ENCODE measurements at places on chromosomes 2 and 18.

GRCh38 chr2:37634914-37635503, 36.4 kb downstream of the CDC42EP3 start:
- DNase-seq = no peak

DNA sequence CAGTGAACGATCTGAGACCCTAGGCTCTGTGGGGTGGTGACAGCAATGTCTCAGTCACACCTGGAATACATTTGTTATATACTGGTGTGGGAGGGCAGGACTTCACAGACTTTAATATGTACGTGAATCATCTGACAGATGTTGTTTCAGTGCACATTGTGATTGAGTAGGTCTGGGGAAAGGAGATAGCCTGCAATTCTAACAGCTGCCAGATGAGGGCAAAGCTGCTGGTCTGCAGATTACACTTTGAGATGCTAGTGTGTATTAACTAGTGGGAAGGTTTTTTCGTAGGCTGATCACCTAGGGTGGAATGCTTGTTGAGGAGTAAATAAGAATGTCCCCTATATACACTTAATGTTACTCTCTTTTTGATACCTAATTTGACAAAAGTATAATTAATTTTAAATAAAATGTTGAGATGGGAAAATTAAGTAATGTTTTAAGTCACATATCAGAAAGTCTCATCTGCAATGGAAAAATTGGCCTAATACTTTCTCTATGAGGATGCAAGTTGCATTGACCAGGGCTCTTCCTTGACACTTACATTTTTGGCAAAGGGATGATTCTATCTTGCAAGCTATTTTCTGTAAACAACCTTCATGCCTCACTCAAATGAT, 496.9 kb upstream of the HNMT start:
- peak; percentile 21 for DNase-seq

GRCh38 chr2:99198103-99198841, 17.3 kb downstream of the MRPL30 start:
- no peak for DNase-seq

GRCh38 chr2:224562831-224563230, 22.3 kb downstream of the CUL3 start:
- no peak for DNase-seq

DNA sequence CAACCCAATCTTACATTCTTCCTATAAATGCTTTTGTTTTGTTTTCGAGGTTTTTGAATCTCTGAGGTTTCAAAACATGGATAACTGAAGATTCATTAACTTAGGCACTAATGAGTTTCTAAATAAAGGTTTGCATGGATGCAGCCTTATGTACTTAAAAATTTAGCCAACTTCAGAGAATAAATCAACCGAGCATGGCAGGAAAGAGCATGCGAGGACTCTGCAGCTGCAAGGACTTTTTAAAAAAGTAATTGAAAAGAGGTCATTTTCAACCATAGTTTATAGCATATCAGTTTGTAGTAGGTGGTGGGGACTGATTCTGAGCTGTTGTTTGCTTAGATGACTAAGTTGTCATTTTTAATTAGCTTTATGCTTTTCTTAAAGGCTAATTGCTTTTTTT, 567.0 kb upstream of the ZEB2 start:
- DNase-seq = no peak

GRCh38 chr2:240164586-240164985, 24.1 kb upstream of the OTOS start:
- DNase-seq = no peak

- DNase-seq = no peak
Measured at GRCh38 chr2:46179037-46179621, 118.1 kb upstream of the EPAS1 start.

GRCh38 chr18:32661486-32662299, 111.1 kb downstream of the KLHL14 start:
- no peak for DNase-seq

DNA sequence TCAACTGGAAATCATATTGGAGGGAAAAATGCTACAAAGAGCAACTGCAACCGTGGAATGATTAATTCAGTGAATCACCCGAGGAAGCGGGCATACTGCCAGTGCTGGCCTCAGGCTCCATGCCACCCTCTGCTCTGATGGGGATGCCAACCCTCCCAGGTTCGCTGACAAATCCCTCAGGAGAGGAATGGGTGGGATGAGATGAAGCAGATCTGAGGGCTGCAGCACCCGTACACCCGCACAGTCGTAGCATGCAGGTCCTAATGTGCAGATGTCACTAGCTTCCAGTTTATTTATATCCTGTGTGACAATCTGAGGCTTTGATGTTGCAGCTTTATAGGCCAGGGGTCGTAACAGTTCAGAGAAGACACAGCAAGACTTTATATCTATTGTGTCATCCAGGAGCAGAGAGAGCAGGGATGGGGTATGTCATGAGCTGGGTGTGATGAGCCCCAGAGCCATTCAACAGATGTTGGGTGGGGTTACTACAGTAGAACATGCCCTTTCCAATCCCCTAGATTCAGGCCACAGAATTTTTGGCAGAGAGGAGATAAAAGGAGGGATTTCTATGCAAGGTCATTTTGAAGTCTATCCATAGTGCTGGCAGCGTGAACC, 44.6 kb downstream of the DPP4 start:
- DNase-seq = no peak

GRCh38 chr18:498931-499775, 1.3 kb downstream of the COLEC12 start:
- no peak for DNase-seq

GRCh38 chr18:62450546-62451410, 72.0 kb upstream of the ZCCHC2 start:
- no peak for DNase-seq

GRCh38 chr2:9139491-9140443, 66.8 kb upstream of the ASAP2 start:
- DNase-seq = no peak

- no peak for DNase-seq
Measured at GRCh38 chr18:24372279-24372872, 25.2 kb downstream of the OSBPL1A start.

- DNase-seq = peak; percentile 47
Measured at GRCh38 chr18:3450012-3450798, at the start of gene TGIF1. Gene TGIF1 (plus strand): TSS chr18:3450172. CDS start chr18:3450490, 318 bp downstream.

DNA sequence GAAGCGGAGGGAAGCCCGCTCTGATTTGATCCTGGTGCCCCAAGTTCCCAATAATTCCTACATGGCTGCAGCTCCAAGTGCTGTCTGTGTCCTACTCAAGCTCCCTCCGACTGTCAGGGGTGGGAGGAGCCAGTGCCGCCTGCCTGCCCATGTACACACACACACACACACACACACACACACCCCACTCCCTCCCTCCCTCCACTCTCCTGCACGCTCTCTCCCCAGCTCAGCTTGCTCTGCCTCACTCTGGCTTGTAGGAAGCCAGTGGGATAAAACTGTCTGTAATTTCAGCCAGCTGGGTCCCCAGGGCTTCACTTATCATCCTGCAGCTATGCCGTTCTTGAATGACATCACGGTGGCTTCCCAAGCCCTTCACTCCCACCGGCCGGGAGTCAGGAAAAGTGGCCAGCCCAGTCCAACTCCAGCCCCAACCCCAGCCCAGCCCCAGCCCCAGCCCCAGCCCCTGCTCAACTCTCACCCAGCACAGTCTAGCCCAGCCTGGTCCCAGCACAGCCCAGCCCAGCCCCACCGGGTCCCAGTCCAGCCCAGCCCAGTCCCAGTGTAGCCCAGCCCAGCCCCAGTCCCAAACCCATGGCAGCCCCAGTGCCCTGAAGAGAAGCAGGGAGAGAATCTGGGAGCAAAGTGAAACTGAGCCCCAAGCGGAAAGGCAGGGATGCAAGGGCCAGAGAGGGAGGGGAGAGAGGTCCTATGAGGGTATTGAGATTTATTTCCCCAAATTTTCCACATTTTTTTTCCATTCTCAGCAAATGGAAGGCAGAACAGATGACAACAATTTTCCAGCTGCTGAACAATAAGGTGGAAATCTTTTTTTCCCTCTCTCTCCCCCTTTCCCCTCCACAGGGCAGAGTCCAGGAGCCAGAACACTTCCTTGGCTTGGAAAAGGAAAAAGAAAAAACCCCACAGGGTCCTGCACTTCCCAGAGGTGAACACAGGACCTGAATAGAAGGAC, 144.0 kb downstream of the TNS1 start:
- peak; percentile 54 for DNase-seq

GRCh38 chr2:8441986-8442385, 239.9 kb upstream of the ID2 start:
- no peak for DNase-seq

DNA sequence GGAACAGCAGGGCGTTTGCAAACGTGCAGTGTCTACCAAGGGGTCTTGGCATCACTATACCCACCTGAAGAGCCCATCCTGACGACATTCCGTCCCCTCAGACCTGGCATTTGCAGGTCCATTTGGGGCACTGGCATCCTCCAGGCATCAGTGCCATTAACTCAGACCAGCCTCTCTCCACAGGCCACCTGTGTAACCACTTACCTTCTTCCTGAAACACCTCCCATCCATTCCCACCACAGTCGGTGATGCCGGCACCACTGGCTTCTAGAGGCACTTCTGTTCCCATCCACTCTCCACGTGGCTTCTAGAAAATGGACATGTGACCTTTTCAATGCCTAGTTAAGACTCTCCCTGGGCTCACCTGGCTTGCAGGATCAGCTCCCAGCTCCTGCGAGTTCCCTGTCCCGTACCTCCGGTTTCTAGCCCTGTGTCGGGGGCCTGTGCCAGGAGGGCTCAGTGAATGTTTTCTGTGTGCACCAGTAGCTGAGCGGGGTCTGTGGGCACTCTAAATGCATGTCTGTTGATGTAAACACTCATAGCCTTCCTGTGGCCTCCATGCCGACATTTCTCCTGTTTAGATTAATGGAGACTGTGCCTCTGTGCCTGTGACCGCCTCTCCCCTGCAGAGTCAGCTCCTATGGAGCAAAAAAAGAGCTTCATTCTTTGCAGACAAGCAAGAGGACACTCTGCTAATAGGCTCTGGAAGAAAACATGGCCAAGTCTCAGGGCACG, 458.0 kb upstream of the HS6ST1 start:
- DNase-seq = no peak

DNA sequence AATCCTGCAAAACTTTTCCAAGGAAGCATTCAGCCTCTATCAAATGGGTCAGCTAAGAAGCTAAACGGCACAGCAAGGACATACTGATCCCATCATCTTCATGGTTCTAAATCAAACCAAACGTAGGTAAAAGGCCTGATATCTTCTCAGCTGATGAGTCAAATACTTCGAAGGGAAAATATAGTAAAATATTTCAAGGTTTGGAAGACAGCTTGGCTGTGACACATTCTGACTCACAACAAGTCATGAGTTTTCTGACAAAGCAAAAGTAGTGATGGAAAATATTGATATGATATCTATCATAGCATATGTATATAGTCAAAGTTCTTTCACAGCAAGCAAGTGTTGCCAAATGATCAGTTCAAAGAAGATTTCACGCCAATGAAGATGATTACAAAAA, 31.5 kb downstream of the DOCK10 start:
- no peak for DNase-seq

- no peak for DNase-seq
Measured at GRCh38 chr2:239269916-239270315, 130.9 kb downstream of the HDAC4 start.

- no peak for DNase-seq
Measured at GRCh38 chr2:6854416-6854815, 11.3 kb downstream of the CMPK2 start.

DNA sequence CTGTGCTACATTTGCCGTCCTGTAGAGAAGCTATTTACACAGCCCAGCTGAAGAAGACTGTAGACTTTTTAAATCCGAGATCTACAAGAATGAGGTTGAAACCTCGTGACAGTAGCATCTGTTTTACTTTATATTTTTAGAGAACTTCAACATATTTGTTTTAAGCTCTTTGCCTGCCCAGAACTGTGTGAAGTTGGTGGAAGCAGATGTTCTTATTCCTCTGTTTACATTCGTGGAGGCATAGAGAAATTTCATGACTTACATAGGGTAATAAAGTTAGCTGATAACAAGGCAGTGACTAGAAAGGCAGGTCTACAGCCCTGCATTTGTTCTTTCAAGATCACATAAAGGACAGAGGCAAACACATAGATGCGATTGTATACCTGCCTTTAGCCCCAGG, 47.0 kb upstream of the MAP3K20 start:
- DNase-seq = no peak

- DNase-seq = no peak
Measured at GRCh38 chr2:27552941-27553340, 29.9 kb upstream of the ZNF512 start.

GRCh38 chr2:45330637-45331409, 280.2 kb downstream of the SRBD1 start:
- DNase-seq = peak; percentile 7

- no peak for DNase-seq
Measured at GRCh38 chr2:26758790-26759321, 5.2 kb upstream of the SLC35F6 start.

GRCh38 chr18:22594155-22594690, 176.5 kb upstream of the CTAGE1 start:
- no peak for DNase-seq

GRCh38 chr2:42693688-42694479, 70.1 kb downstream of the OXER1 start:
- no peak for DNase-seq

GRCh38 chr2:159606287-159606686, 10.1 kb downstream of the BAZ2B start:
- DNase-seq = no peak

DNA sequence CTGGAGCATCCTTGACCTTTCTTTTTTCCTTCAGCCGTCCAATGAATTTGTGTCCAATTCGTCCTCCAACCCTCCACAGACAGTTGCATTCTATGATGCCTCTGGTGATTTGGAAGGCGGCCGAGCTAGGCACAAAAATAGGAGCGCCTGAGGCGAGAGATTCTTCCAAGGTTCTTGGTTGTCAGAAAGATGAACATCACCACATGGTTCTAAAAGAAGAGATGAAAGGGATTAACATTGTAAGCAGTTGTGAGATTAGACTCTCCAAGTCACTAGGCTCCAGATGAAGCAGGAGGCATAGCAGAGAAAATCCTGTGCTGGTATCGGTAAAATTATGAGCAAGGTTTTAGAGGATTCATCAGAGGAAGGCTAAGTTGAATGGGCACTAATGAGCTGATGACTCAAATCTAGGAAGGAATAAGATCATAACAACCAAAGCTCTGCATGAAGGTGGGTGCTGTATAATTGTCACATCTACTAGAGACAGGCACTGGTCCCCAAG, 75.4 kb upstream of the MAP4K3 start:
- no peak for DNase-seq

DNA sequence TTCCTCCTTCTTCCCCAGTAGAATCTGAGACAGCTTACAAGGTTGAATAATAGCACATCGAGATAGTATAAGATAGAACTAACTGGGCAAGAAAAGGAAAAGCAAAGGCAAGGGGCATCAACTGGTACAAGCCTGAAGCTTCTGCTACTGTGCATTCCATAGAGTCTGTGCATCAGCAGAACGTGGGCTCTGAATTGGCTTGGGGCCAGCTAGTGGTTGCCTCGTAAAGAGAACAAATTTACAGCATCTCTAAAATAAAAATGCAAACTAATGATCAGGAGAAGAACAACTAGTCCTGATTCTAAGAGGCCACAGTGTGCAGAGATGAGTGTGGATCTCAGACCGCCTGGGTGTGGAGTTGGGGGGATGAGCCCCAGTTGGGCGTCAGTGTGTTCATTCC, 36.6 kb downstream of the UPP2 start:
- no peak for DNase-seq

DNA sequence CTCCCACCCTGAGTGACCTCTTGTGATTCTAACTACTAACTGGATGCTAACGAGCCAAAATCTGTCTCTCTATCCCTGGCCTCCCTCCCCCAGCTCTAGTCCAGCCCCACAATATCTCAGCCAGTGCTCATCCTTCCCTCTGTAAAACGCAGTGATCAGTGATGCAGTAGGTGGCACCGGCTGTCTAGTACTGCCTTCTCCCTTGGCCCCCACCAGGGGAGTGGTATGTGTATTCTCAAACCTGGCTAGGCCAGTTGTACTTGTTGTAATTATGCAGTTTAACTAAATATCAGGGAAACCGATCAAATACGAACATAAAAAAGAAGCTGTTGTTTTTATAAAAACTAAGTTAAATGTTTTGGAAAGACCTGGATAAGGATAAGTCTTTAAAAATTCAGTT, 113.2 kb upstream of the ALPP start:
- no peak for DNase-seq

All from NCI-H526 (cell line).